Activated naive CD4-positive, alpha-beta T cell treated with anti-CD3 and anti-CD28 coated beads, Interleukin-2, amount 50 U/mL, for 16 hours (primary cell): ENCODE measurements at places on chromosomes 16 and 17.

GRCh38 chr17:745406-745805, 6.7 kb downstream of the GEMIN4 start:
- DNase-seq: no peak

- no peak for DNase-seq
Observed at GRCh38 chr17:40474419-40475002, 26.9 kb downstream of the TNS4 start.

- no peak for DNase-seq
Observed at GRCh38 chr17:65583921-65584603, 22.6 kb upstream of the AXIN2 start.

GRCh38 chr16:66924527-66925321, 611 bp downstream of the RRAD start:
- peak; percentile 38 for DNase-seq

DNA sequence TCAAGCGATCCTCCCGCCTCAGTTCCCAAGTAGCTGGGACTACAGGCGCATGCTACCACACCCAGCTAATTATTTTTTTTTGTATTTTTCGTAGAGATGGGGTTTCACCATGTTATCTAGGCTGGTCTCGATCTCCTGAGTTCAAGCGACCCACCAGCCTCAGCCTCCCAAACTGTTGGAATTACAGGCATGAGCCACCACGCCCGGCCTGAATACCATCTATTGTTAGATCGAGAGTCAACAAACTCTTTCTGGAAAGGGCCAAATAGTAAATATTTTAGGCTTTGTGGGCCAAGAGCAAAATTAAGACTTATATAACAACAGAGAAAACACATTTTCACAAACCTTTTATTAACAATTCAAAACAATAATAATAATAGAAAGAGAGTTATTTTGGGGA, 41.6 kb downstream of the MEOX1 start:
- no peak for DNase-seq

GRCh38 chr17:46877466-46877865, 26.1 kb downstream of the WNT9B start:
- no peak for DNase-seq

GRCh38 chr17:77891602-77892001, 66.9 kb upstream of the TNRC6C start:
- DNase-seq: no peak

GRCh38 chr17:73531158-73531557, 113.1 kb downstream of the SDK2 start:
- no peak for DNase-seq
